Placental pericyte (primary cell): ENCODE measurements at places on chromosomes 7 and 10. TPM values are rescaled to one million over a fixed set of nuclear protein-coding genes. Genes with fewer than 3 reads are reported as not detected.

ZP3 gene
- total RNA-seq: 0.43 and 1.8 TPM in 2 replicates

CCSER2 gene
- 28.4 and 33.5 TPM in 2 replicates for total RNA-seq

HIP1 gene
- 18.4 and 22.3 TPM in 2 replicates for total RNA-seq

WNT8B gene
- not detected in 2 replicates for total RNA-seq

FAM237B gene
- not detected in 2 replicates for total RNA-seq

INPP5F gene
- 21.4 and 26.9 TPM in 2 replicates for total RNA-seq

ASB15 gene
- not detected in 2 replicates for total RNA-seq

ANKRD61 gene
- 0.44 TPM in 1 of 2 replicates, not detected in the other for total RNA-seq

OLAH gene
- not detected in 2 replicates for total RNA-seq

ZNF212 gene
- total RNA-seq: 7.3 and 7.7 TPM in 2 replicates

PNLIPRP2 gene
- not detected in 2 replicates for total RNA-seq
